Activated T-helper 17 cell treated with anti-CD3 and anti-CD28 coated beads, Interleukin-2, amount 50 U/mL, for 72 hours (primary cell): ENCODE measurements at places on chromosomes 5 and 9.
A peak's percentile ranks its signal among the peaks of the same experiment; 100 is the strongest.

- peak; percentile 40 for ATAC-seq
These were observed 76.5 kb upstream of the IL7R start for GRCh38 chr5:35780236-35780635.

GRCh38 chr5:149285153-149285552, 13.5 kb downstream of the AFAP1L1 start:
- peak; percentile 94 for ATAC-seq

DNA sequence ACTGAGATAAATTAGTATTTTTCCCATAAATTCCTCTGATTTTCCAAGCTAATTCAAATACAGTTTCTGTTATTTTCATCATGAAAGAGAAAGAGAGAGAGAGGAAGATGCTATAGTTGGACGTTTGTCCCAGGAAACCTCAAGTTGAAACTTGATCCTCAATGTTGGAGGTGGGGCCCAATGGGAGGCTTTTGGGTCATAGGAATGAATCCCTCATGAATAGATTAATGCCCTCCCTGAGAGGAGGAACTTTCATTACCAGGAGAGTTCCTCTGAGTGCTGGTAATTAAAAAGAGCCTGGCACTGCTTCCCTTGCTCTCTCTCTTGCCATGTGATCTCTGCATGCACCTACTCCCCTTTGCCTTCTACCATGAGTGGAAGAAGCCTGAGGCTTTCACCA, 189.9 kb upstream of the SMC2 start:
- ATAC-seq = no peak

DNA sequence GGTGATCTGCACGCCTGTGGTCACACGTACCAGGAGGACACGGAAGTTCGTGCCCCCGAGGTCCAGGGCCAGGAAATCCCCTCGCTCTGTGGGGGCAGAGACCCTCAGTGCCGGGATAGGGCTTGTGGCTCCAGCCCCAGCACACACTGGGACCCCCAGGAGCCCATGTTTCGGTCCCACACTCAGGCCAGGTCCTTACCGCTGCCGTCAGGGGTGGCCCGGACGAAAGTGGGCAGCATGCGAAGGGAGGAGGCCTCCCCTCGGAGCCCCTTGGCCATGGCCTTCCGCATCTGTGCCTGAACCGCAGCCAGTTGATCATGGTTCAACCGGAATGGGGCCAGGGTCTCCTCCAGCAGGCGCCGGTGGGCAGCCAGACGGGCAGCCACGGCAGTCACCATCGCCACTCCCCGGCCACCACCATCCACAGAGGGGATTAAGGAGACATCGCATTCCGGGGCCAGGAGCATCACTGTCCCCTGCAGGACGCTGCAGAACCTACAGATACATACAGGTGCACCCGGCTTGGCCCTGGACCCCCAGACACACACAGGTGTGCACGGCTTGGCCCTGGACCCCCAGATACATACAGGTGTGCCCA, 11.8 kb downstream of the HK3 start:
- ATAC-seq = no peak

GRCh38 chr9:2096376-2096970, 81.3 kb downstream of the SMARCA2 start:
- no peak for ATAC-seq

GRCh38 chr5:157608972-157609565, 33.5 kb upstream of the ADAM19 start:
- no peak for ATAC-seq

- peak; percentile 57 for ATAC-seq
These were observed 2.3 kb upstream of the PTGDS start for GRCh38 chr9:136974817-136975535.

DNA sequence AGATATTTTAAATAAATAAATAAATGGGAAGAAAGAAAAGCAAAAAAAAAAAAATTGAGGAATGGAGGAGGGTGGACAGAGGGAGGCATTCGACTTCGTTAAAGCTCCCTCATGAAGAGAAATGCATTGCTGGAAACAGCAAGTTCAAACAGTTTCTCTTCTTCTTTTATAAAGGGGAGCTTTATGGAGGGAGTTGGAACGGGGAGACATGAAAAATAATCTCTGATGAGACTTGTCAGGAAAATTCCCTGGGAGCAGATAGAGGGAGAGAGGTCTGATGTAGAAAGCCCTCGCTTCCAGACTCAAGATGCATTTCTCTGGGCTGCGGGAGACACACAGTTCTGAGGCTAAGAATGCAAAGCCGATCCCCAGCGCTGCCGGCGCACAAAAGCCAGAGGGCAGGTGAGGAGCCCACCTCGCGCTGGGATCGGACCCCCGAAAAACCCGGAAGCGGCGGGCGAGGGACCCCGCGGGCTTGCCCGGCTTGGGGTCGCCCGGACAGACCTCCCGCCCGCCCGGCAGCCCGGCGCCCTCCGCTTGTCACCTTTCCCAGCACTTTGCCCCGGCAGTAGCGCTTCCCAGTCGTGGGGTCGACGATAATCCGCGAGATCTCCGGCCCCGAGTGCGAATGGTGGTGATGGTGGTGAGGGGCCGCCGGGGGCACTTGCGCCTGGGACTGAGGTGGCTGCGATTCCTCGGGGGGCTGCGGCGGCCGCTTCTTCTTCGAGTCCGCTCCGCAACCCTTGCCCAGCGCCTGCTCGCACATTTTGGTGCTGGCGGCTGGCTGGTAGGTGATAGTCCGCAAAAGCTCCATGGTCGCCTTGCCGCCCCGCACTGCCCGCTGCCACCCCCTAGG, 512 bp downstream of the PLK2 start:
- ATAC-seq = peak; percentile 0

DNA sequence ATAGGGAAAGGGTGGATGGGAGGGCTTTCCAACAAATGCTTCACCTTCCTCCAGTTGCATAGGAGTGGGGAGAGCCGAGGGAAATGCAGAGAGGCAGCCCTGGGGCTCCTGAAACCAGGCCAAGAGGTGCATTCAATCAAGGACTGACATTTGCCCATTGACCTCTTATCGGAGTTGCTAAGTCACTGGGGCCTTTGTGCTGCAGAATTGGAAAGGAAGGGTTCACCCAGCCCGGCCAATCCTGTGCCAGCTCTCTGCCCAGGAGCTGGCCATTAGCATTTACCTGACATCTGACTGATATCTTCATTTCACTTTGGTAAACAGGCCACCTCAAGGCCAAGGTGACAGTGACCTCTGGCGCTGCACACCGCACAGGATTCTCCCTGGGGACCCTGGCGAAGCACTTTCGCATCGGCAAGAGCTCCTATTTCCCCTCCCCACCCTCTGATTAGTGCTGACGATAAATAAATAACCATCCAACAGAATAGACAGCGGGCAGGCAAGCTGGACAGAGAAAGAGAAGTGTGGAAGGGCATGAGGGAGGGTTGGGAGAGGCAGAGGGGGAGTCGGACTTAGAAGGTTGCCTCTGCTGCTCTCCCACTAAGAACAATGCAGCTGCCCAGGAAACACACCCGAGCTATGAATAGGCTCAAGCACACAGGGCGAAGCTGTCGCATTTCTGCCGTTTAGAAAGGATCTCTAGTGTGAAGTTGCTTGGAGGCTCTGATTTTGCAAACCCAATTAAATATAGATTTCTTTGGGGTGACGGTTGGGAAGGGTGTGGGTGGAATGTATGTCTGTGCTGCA, 57.0 kb upstream of the BOD1 start:
- ATAC-seq = no peak

DNA sequence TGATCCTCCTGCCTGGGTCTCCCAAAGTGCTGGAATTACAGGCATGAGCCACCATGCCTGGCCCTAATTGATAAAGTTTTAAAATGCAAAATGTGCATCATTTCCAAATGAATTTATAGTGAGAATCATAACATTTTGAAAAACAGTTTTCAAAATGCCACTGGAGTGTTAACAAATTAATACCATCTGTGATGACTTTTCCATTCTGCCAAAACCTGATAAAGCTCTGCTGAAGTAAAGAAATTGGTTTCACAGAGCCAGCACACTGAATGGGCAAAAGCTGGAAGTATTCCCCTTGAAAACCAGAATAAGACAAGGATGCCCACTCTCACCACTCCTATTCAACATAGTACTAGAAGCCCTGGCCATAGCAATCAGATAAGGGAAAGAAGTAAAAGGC, 89.6 kb downstream of the MUSK start:
- no peak for ATAC-seq

- no peak for ATAC-seq
These were observed 223.6 kb downstream of the COMMD10 start for GRCh38 chr5:116308391-116308790.

- peak; percentile 32 for ATAC-seq
These were observed 138.9 kb upstream of the RAI14 start for GRCh38 chr5:34517249-34517648.

DNA sequence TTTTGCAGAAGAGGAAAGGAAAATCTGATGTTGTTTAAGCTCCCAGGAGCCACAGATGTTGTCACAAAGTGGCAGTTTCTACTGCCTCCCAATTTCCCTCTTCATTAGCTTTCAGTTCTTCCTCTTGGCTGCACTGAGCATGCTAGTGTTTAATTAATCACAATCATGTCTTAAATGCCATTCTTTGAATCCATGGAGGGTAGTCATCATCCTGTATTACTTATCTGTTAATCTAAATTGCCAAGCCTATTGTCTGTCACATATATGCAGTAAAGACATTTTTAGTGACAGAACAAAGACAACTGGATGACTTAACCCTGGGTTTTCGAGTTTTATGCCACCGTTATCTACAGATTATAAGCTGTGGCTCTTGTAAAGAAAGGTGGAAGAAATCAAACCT, 14.7 kb downstream of the KLHL9 start:
- no peak for ATAC-seq

GRCh38 chr9:86410281-86410680, 56.1 kb upstream of the TUT7 start:
- no peak for ATAC-seq

DNA sequence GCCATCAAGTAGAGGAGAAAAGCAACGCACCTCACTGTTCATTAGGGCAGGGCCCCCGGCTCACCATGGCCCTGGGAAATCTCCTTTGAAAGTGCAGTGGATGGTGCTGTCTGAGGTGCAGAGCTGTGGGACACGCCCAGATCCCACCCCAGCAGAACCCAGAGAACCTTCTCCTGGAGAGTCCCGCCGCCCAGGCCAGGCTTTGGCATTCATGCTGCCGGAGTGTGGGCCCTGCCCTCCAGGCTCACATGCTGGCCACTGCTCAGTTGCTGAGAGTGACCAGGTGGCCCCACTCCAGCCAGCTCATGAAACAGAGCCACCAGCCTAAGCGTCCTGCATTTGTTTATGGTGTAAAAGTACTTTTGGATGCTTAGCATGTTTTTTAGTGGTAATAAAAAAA, 23.8 kb upstream of the LRRC14B start:
- ATAC-seq = no peak

DNA sequence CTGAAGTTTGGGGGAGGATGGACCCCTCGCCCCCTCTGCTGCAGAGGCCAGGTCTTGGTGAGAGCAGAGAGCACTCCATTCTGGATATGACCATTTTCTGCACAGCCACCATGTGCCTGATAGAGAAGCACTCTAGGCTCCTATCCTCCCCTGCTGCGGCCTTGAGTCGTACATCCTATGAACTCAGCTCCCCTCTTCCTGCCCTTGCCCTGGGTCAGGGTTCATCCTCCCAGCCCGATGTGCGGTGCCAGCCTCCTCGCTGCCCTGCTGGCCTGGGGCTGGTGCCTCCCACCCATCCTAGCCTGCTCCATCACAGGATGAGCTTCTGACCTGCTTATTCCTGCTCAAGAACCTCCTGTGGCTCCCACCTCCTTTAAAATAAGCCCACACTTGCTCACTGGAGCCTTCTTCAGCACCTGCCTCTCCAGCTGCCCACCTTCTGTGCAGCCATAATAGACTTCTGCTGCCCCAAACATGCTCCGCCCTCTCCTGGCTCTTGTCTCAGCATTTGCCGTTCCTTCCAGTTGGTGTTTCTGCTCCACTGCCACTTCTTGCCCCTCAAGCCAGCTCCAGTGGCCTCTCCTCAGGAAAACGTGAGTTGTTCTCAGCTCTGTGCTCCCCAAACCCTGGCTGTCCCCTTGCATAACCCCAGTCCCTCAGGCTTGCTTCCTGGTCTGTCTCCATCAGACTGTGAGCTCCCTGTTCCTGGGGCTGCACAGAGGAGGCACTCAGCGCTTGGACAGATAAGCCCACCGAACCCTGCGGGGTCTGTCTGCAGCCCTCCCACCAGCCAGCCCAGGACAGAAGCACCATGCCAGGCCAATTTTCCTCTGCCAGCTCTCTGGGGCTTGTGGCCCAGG, 22.3 kb upstream of the TTLL11 start:
- ATAC-seq = no peak

GRCh38 chr5:159043590-159043989, 56.1 kb downstream of the EBF1 start:
- ATAC-seq = no peak

GRCh38 chr5:122465994-122466393, 154.0 kb downstream of the SNCAIP start:
- no peak for ATAC-seq

DNA sequence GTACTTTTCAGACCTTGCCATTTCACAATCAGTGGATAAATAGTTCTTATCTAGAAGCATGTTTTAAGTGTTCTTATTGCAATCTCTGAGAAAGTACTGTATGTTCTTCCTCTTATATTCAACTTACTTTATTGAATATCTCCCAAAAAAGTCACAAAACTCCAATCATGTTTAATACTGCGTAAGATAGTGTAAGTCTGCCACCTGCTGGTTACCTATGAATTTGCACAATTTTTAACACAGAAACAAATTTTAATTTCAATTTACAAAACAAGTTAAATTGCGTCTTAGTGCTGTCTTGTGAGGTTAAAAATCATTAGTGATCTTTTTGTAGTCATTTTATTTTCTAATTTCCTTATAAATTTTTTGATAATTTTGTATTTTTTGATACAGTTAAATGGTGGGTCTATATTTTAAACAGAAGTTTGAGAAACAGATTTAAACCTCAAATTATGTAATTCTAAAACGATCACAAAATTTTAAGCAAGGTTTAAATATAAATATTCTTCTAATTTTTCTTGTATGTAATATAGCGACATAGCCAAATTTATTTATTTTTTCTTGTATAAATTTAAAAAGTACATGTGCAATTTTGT, 115.8 kb downstream of the EMB start:
- no peak for ATAC-seq

DNA sequence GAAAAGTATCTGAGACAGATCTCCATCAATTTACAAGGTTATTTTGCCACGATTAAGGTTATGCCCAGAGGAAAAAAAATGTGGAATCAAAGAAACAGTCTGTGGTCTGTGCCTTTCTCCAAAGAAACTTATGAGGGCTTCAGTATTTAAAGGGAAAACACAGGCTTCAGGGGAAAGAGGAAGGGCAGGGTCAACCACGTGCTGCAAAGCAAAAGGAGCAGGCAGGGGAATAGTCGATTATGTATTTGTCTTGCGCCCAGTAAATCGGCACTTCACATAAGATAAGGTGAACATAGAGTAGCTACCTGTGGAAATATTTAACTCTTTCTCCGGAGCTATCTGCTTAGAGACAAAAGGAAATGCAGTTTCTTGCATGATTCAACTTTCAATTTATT, 343.7 kb downstream of the RAB3C start:
- ATAC-seq = no peak
